Lower lobe of right lung (tissue), 2 donors: ENCODE measurements at places on chromosomes 6 and 20. TPM values are rescaled to one million over a fixed set of nuclear protein-coding genes. Genes with fewer than 3 reads are reported as not detected.

TFAP2C gene
- total RNA-seq, result 4.2 TPM

- peaks cover 76% of the 10 kb centered on the region for H3K27me3 ChIP-seq
- H3K4me1 ChIP-seq, result no peaks in the 10 kb centered on the region
- H3K4me3 ChIP-seq, result no peak overlapping the region
- H3K27ac ChIP-seq, result no peak overlapping the region
- DNase-seq, result no peak
These were observed 12.5 kb downstream of the TFAP2B start for GRCh38 chr6:50831186-50831585.

DNA sequence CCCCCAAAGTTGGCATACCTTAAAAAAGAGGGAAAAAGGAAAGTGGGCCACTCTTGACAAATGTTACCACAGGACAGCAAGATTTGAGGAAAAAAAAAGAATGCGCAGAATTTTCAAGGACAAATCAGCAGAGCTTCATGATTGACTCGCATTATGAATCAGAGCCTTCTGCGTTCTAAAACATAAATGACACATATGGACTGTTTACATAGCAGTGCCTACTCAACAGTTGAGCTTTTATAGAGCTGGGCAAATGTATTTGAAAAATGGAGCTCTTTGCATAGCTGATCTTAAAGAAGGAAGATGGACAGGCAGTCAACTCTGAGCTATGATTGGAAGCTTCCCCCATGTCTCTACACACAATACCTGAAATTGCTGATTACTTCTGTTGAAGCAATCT lies 213.2 kb upstream of the NT5E start:
- no peaks in the 10 kb centered on the region for H3K4me1 ChIP-seq
- no peak for DNase-seq
- no peaks in the 10 kb centered on the region for H3K36me3 ChIP-seq
- H3K27me3 ChIP-seq, result no peaks in the 10 kb centered on the region

DNA sequence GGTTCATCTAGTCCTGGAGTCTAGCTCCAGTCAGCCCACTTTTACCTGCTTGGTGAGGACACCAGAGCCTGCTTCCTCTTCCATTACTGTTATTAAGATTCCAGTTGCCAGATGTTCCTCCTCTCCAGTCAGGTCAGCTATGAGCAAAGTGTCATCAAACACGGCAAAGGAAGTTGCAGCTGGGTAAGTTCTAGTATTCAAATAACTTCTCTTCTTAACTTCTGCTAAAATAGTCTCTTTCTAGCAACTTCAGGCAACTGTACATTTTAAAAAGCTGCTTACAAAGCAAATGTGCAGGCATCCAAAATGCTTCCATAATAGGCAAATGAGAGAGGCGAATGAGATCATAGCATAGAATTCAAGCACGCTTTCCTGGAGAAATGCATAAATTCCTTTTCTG lies 18.4 kb upstream of the MRPS18A start:
- no peak for DNase-seq
- peak overlapping the region; percentile 1 for H3K27ac ChIP-seq
- H3K27me3 ChIP-seq, result no peaks in the 10 kb centered on the region
- peaks cover 67% of the 10 kb centered on the region for H3K4me1 ChIP-seq

DNA sequence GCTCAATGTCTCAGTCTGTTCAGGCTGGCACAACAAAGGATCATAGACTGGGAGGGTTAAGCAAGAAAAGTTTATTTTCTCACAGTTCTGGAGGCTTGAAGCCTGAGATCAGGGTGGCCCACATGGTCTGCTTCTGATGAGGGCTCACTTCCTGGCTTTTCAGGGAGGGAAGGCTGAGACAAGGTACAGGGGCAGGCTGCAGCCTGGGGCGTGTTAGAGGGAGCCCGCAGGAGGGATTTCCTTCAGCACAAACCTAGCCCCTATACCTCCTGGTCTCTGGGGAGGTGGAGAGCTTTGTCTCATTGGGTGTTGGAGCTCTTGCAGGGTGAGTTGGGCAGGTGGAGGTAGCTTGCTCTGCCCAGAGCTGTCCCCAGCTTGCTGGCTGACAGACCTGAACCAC lies 81.1 kb upstream of the GPR6 start:
- H3K27ac ChIP-seq, result no peak overlapping the region
- H3K36me3 ChIP-seq, result no peaks in the 10 kb centered on the region
- DNase-seq, result no peak
- no peak overlapping the region for H3K4me3 ChIP-seq

CD93 gene
- 99.7 TPM for total RNA-seq

DNA sequence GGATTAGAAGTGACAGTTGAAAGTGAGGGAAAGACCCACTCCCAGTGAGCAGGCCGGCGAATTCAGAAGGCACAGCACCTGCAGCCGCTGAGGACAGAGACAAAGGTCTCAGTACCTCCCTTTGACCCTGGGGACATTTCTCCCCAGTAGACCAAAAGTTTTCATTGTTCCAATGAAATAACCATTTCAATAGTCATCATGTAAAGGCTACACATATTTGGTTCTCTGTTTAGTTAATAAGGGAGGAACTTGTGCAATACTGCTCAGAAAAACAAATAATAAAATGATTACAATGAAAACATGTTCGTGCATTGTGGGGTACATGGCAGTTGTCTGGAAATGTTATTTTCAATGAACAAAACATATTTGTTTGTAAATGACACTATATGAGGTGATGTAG lies 52.5 kb downstream of the EDN1 start:
- H3K27ac ChIP-seq, result no peak overlapping the region
- no peak overlapping the region for H3K4me3 ChIP-seq
- no peaks in the 10 kb centered on the region for H3K36me3 ChIP-seq

- H3K4me3 ChIP-seq, result no peak overlapping the region
- peaks cover 18% of the 10 kb centered on the region for H3K4me1 ChIP-seq
- no peak overlapping the region for H3K27ac ChIP-seq
- no peaks in the 10 kb centered on the region for H3K36me3 ChIP-seq
- DNase-seq, result peak; percentile 52
These were observed 117.6 kb downstream of the HIVEP2 start for GRCh38 chr6:142827369-142827768.

GRCh38 chr20:49161428-49162152 lies 26.5 kb downstream of the STAU1 start:
- peaks cover 19% of the 10 kb centered on the region for H3K4me1 ChIP-seq
- H3K4me3 ChIP-seq, result no peak overlapping the region
- DNase-seq, result no peak
- H3K27ac ChIP-seq, result no peak overlapping the region
- H3K36me3 ChIP-seq, result peaks cover 37% of the 10 kb centered on the region
- no peaks in the 10 kb centered on the region for H3K27me3 ChIP-seq

DNA sequence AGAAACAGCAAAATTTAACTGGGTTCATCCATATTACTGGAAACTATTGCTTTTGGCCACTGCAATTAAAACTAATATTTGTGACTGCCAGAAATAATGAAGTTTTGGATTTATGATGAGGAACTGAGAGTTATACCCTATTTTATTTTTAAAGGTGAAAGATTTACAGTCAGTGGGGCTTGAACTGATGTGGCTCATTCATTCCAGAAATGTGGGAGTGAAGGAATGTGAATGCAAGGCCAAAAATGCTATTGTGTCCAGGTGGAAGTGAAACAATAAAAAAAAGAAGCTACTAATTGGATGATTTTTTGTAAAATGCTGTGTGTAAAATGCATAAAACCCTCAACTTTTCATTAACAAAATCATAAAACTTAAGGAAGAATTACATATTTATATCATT lies 491.9 kb downstream of the COL12A1 start:
- no peak for DNase-seq
- no peaks in the 10 kb centered on the region for H3K4me1 ChIP-seq
- no peak overlapping the region for H3K27ac ChIP-seq

- no peaks in the 10 kb centered on the region for H3K27me3 ChIP-seq
- no peak overlapping the region for H3K4me3 ChIP-seq
- H3K36me3 ChIP-seq, result no peaks in the 10 kb centered on the region
- no peak for DNase-seq
These were observed 57.2 kb upstream of the IRAK1BP1 start for GRCh38 chr6:78810146-78810545.

- H3K36me3 ChIP-seq, result peaks cover 38% of the 10 kb centered on the region
- H3K27me3 ChIP-seq, result no peaks in the 10 kb centered on the region
These were observed 973 bp downstream of the TRIM38 start for GRCh38 chr6:25963426-25964123.

TAGAP gene
- 17.1 TPM for total RNA-seq

SULF2 gene
- total RNA-seq, result 34.6 TPM

DNAH8 gene
- 0.03 TPM for total RNA-seq

GNRH2 gene
- total RNA-seq, result not detected

DNA sequence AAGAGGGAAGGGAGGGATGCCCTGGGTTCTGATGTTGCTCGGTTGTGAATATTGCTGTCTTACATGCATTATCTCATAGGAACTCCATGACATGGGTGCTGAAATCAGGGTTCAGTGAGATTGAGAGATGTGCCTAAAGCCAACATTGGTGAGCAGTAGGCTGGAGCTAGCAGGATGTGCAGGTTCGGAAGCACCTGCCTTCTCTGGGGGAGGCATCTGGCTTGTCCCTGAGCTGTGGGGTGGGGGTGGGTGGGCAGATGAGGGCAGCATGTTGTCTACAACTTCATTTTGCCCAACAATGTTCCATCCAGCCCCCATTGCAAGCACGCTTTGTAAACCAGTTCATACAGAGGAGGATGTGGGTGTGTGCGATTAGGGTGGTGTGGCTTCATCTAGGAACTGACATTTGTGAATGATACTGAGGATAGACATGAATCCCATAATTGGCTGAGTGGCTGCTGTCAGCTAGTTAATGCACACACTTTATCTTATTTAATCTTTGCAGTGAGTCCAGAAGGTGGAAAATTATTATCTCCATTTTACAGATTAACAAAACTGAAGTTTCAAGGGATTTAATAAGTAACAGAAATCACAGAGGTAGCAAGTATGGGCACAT lies 119.4 kb downstream of the SYNDIG1 start:
- no peak overlapping the region for H3K27ac ChIP-seq
- H3K27me3 ChIP-seq, result no peaks in the 10 kb centered on the region
- H3K4me3 ChIP-seq, result no peak overlapping the region
- no peaks in the 10 kb centered on the region for H3K36me3 ChIP-seq
- no peaks in the 10 kb centered on the region for H3K4me1 ChIP-seq
- DNase-seq, result no peak

DNA sequence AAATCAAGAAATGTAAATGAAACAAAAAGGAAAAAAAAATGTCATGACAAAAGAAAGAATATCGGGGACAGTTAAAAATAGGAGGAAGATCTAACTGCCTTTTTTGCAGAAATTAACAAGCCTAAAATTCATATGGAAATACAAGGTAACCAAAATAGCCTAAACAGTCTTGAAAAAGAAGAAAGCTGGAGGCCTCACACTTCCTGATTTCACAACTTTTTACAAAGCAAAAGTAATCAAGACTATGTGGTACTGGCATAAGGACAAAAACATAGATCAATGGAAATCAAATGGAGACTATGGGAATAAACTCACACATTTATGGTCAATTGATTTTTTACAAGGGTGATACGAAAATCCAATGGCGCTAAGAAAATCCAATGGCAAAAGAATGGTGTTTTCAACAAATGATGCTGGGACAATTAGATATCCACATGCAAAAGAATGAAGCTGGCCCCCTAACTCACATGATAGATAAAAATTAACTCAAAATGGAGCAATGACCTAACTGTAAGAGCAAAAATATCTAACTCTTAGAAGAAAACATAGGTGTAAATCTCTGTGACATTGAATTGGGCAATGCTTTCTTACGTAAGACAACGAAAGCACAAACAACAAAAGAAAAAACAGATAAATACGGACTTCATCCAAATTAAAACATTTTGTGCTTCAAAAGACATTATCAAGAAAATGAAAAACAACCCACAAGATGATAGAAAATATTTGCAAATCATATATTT lies 24.5 kb downstream of the MAP3K5 start:
- H3K36me3 ChIP-seq, result no peaks in the 10 kb centered on the region
- no peak overlapping the region for H3K27ac ChIP-seq
- DNase-seq, result no peak
- no peak overlapping the region for H3K4me3 ChIP-seq
- H3K4me1 ChIP-seq, result peaks cover 59% of the 10 kb centered on the region
- H3K27me3 ChIP-seq, result no peaks in the 10 kb centered on the region

DDX43 gene
- total RNA-seq, result 1.9 TPM

DNA sequence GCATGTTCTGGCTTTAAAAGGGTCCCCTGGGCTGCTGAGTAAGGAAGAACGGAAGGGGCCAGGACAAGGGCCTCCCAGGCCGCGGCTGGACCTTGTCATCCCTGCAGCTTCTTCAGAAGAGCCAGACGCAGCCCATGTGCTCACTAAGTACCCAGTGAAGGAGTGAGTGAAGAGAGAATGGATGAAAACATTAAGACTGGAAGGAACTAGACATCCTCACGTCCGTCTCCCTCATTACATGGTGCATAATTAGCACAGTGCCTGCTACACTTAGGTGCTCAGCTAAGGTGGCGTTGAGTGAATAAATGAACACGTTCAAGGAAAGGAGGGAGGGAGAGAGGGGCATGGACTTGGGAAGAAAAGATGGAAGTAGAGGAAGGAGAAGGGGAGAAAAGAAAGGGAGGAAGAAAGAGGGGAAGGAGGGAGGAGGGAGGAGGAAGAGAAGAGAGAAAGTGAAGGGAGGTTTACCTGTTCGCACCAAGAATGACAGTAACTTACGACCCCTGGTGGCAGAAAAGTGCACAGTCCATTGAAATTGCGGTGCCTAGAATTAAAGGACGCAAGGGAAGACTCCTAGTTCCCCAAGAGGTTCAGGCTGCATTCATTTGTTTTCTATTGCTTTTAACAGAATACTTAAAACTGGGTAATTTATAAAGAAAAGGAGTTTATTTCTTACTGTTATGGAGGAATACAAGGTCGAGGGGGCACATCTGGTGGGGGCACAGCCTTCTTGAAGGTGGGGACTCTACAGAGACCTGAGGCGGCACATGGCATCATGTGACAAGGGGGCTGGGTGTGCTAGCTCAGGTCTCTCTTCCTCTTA lies 8.0 kb downstream of the TP53RK start:
- no peak overlapping the region for H3K4me3 ChIP-seq
- no peaks in the 10 kb centered on the region for H3K27me3 ChIP-seq
- DNase-seq, result no peak
- no peak overlapping the region for H3K27ac ChIP-seq

DNA sequence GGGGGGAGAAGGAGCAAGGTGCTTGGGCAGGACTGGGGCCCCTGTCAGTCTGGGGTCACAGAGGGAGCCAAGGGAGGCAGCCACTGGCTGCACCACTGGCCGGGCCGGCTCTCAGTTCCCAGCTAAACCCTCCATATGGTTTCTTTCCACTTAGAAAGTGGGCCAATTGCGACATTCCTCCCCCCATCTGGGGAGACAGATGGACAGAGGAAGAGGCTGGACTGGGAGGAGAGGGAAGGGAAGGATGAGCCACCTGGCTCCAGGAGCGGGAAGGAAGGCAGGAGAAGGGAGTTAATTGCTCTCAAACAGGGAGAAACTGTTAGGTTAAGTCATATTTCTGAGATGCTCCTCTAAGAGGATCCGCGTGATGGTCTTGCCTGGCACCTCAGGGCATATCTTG lies 82.2 kb downstream of the GRM4 start:
- no peak overlapping the region for H3K4me3 ChIP-seq
- H3K4me1 ChIP-seq, result no peaks in the 10 kb centered on the region
- no peak for DNase-seq
- H3K36me3 ChIP-seq, result no peaks in the 10 kb centered on the region

COL12A1 gene
- 36.6 TPM for total RNA-seq

ARFGEF3 gene
- total RNA-seq, result 33.8 TPM

- H3K27me3 ChIP-seq, result peaks cover 41% of the 10 kb centered on the region
- no peak within 1 kb of the TSS for H3K27ac ChIP-seq
- no peak for DNase-seq
- peaks cover 8% of the 10 kb centered on the region for H3K36me3 ChIP-seq
These were observed at the start of gene ANKRD60 for GRCh38 chr20:58228484-58229197. Gene ANKRD60, minus strand, starts transcription at chr20:58228653. Its CDS starts 0 bp downstream, at chr20:58228653.
